ENCODE measurements at places on chromosomes 3 and 15.

DNA sequence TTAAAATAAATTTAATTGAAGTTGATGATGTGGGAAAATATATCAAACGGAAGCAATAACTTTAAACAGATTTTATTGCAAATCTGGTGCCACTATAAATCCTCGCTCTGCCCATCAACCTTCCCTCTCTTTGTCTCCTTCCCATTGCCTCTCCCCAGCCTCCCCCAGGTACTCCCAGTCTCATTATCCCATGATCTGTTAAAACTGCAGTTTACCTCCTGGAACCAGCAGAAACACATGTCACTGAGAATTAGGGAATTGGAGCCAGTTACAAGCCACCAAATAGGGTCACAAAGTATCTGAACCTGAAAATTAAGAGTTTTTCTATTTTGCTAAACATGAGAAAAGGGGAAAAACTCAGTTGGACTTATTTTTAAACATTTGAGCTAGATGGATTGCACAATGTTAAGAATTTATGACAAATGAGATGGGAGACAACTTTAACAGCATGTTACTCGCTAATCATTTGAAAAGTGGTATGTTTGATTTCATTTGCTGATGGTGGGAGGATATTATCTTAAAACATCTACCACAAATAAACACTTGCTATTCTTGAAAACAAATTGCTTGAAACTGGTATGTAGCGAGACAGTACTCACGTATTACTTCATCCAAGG lies 2.4 kb downstream of the PLCH1 start:
- no peak for ATAC-seq

GRCh38 chr15:86021281-86022264 lies 58.1 kb upstream of the AGBL1 start:
- no peak for ATAC-seq

DNA sequence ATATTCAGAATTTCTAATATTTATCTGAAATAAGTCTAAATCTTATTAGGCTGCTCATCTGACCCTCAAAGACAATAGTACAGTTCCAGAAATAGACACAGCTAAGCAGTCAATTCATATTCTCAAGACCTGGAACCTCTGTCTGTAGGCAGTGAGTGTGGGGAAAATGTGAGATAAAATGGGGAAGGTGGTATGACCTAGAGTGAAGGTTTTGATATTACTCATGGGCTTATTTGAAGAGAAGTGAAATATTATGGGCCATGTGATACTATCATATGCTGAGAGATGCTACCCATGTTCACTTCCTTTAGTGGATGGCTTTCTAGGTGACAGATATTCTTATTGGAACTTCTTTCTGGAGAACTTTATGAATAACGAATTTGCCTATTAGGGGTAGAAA lies 33.5 kb downstream of the TGFBR2 start:
- ATAC-seq: no peak

GRCh38 chr3:87350367-87351199 lies 74.2 kb upstream of the POU1F1 start:
- ATAC-seq: peak; percentile 61

- ATAC-seq: no peak
These were observed 59.9 kb downstream of the RPL39L start for GRCh38 chr3:187079090-187080022.

DNA sequence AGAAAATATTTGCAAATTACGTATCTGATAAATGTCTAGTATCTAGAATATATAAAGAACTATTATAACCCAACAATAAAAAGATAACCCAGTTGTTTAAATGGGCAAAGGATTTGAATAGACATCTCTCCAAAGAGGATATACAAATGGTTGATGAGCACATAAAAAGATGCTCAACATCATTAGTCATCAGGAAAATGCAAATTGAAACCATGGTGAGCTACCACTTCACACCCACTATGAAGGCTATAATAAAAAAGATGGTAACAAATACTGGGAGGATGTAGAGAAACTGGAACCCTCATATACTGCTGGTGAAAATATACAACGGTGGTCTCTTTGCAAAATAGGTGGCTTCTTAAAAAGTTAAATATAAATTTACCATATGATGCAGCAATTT lies 28.0 kb downstream of the RAD51 start:
- no peak for ATAC-seq
